SJSA1 (cell line): ENCODE measurements at places on chromosomes 12 and 14. TPM values are rescaled to one million over a fixed set of nuclear protein-coding genes. Genes with fewer than 3 reads are reported as not detected.

Gene HOXC12
- 8.6 and 11.0 TPM in 2 replicates for total RNA-seq

Gene RPS6KL1
- total RNA-seq, result not detected in 2 replicates

Gene DUSP16
- 10.5 and 12.3 TPM in 2 replicates for total RNA-seq

DNA sequence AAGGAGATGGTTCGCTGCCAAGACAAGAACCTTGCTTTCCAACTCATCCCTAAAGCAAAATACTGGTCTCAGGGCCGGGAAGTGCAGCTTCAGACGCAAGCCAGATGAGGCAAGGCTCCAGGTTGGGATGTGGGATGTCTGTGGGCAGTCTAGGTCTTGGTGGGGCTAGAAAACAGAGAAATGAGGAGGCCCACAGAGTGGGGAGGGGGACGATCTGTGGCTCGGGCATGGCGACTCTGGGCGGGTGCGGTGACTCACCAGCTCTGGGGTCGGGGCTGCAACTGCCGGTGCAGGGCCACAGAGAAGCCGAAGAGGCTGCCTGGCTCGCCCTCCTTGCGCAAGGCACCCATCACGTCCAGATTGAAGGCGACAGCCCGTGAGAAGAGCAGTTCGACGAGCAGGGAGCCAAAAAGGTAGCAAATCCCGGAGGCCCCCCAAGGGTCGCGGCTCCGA, 459 bp downstream of the ITGA7 start:
- DNase-seq, result no peak

GRCh38 chr14:99325591-99325990, 53.6 kb upstream of the BCL11B start:
- DNase-seq, result no peak

GRCh38 chr12:97754306-97754705, 291.7 kb downstream of the RMST start:
- no peak for DNase-seq

DNA sequence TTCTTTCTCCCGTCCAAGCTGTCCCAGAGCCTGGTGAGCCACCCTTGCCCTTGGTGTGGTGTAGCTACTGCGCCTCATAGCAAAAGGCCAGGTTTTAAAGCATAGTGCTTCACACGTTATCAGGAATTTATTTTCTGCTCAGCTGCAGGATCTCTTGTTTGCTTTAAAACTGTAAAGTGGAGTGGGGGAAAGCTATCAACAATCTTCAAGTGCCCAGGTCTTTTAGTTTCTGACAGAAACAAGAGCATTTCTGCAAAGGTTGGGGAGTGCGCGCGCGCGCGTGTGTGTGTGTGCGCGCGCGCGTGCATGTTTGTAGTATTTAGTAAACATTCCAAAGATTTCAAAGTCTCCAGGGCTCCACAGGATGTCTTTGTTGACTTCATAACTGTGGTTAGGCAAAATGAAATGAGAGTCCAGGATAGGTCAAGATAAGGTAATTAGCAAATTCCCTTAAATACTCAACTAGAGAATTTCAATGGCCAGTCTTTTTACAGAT, 45.5 kb downstream of the EML1 start:
- DNase-seq, result peak; percentile 63

GRCh38 chr12:6946033-6946919, 2.5 kb downstream of the C12orf57 start:
- no peak for DNase-seq

- no peak for DNase-seq
These were observed 49.3 kb downstream of the FOXN3 start for GRCh38 chr14:89367779-89368120.

- DNase-seq, result peak; percentile 42
These were observed 71.2 kb upstream of the HOXC13 start for GRCh38 chr12:53867216-53868012.
